Progenitor cell of endocrine pancreas (in vitro differentiated cells): ENCODE measurements at places on chromosomes 2 and 18. TPM values are rescaled to one million over a fixed set of nuclear protein-coding genes. Genes with fewer than 3 reads are reported as not detected.

DLGAP1 gene
- 16.7 and 18.3 TPM in 2 replicates for total RNA-seq

MATN3 gene
- total RNA-seq: 2.5 and 3.1 TPM in 2 replicates

PDE11A gene
- total RNA-seq: 54.8 and 60.5 TPM in 2 replicates

GRCh38 chr2:10448576-10449485 lies 704 bp upstream of the ODC1 start:
- H3K36me3 ChIP-seq: peaks cover 11% of the 10 kb centered on the region
- DNase-seq: peak; percentile 90
- peak overlapping the region; percentile 56 for H3K27ac ChIP-seq
- peak overlapping the region; percentile 53 for H3K4me3 ChIP-seq

- no peaks in the 10 kb centered on the region for H3K36me3 ChIP-seq
- no peaks in the 10 kb centered on the region for H3K4me1 ChIP-seq
- no peak overlapping the region for H3K4me3 ChIP-seq
- H3K27ac ChIP-seq: no peak overlapping the region
Observed at GRCh38 chr2:240888130-240888889, 7.6 kb downstream of the MAB21L4 start.

- peaks cover 12% of the 10 kb centered on the region for H3K36me3 ChIP-seq
- DNase-seq: no peak
- H3K4me3 ChIP-seq: no peak overlapping the region
- H3K4me1 ChIP-seq: peaks cover 1% of the 10 kb centered on the region
- no peak overlapping the region for H3K27ac ChIP-seq
Observed at GRCh38 chr2:232280341-232280740, 98.2 kb upstream of the ALPP start.
